ENCODE measurements at places on chromosomes 12 and 14. TPM values are rescaled to one million over a fixed set of nuclear protein-coding genes. Genes with fewer than 3 reads are reported as not detected.
A peak's percentile ranks its signal among the peaks of the same experiment; 100 is the strongest.

- DNase-seq, result no peak
- no peaks in the 10 kb centered on the region for H3K36me3 ChIP-seq
- no peak overlapping the region for H3K4me3 ChIP-seq
- H3K27ac ChIP-seq, result no peak overlapping the region
Measured at GRCh38 chr12:106736051-106736957, 38.2 kb upstream of the RIC8B start.

DNA sequence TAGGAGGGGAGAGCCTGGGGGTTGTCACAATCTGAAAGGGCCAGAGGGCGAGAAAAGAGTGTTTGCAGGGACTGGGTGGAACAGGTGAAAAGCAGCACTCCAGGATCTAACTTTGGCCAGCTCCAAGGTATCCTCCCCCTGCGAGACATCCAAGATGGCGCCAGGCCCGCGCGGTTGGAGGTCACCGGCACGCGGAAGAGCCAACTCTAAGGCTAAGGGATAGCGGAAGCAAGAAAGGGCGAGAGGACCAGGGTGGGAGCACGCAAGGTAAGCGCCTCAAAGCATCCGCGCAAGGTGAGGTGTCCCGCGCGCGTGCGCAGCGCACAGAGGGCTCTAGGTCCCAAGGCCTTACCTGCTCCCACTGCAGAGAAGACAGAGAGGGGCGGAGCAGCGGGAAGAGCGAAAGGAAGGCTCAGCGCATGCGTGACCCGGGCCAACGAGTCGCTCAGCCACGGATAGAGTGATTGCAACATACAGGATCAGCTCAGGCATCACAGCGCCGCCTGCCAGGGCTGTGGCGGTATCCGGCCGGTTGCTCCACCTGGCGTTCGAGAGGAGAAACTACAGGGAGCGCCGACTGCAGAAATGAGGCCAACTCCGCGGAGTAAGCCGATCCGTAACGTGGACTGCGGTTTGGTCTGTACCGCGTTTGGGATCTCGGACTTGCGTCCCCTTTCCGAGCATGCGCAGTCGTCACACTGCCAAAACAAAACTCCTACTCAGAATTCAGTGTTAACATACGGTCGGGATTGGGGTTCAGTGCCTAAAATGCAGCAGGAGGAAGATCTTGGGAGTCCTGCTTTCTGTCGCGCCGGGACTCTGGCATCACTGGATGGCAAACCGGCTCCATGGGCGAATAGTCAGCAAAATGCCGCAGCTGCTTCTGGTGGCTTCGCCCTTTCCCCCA is at the start of gene ATP5MC2:
Gene ATP5MC2, minus strand, starts transcription at position 383 of the 907 bp plus-strand sequence. CDS start 3,469 bp downstream, outside the sequence.
- peak within 1 kb of the TSS; percentile 57 for H3K4me3 ChIP-seq
- H3K36me3 ChIP-seq, result no peaks in the 10 kb centered on the region
- peak within 1 kb of the TSS; percentile 79 for H3K27ac ChIP-seq
- peaks cover 7% of the 10 kb centered on the region for H3K4me1 ChIP-seq
- peak; percentile 97 for DNase-seq

BIN2 gene
- total RNA-seq, result 6.8 TPM

DNA sequence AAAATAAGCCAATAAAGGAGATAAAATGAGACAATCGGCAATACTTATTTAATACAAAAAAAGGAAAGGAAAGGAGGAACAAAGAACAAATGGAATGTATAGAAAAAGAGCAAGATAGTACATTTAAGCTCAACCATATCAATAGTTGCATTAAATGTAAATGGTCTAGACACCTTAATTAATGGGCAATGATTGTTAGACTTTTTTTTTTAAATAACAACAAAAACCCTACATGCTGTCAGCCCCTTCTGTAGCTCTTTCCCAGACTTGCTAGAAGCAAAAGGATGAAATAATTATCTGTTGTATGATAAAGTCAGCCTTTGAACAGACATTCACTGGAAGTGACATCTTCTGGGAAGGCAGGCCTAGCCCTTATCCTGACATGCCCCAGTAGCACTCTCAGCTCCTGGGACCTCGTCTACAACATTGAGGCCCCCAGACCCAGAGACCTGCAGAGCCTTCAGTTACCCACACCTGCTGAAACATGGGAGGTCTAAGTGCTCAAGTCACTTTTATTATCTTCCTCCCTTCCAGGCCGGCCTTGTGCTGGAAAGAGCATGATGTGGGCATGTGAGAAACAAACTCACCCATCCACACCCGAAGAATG is 13.4 kb downstream of the SIVA1 start:
- peaks cover 3% of the 10 kb centered on the region for H3K4me1 ChIP-seq
- no peak overlapping the region for H3K27ac ChIP-seq
- H3K4me3 ChIP-seq, result no peak overlapping the region
- H3K36me3 ChIP-seq, result peaks cover under 1% of the 10 kb centered on the region
- DNase-seq, result no peak

- H3K4me1 ChIP-seq, result no peaks in the 10 kb centered on the region
- no peaks in the 10 kb centered on the region for H3K36me3 ChIP-seq
- no peak for DNase-seq
- H3K27me3 ChIP-seq, result no peaks in the 10 kb centered on the region
- no peak overlapping the region for H3K27ac ChIP-seq
Measured at GRCh38 chr14:49732896-49733295, 35.1 kb upstream of the KLHDC2 start.
